H7 (cell line): ENCODE measurements at places on chromosomes 5 and 9. TPM values are rescaled to one million over a fixed set of nuclear protein-coding genes. Genes with fewer than 3 reads are reported as not detected.

- no peak for DNase-seq
Observed at GRCh38 chr5:144139586-144139985, 30.9 kb downstream of the YIPF5 start.

Gene LURAP1L
- 0.90 and 1.7 TPM in 2 replicates for total RNA-seq

DNA sequence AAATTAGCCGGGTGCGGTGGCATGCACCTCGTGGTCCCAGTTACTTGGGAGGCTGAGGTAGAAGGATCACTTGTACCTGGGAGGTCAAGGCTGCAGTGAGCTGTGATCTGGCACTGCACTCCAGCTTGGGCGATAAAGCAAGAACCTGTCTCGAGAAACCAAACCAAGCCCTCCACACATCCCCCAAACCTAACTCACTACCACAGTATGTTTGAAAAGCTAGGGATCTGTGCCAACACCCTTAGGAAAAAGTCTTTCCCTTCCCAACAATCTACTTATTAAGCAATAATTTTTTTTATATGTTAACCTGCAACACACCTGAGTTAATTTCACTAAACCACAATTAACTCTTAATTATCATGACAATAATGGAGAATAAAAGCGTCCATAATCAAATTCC, 2.2 kb downstream of the UBTD2 start:
- DNase-seq, result no peak

Gene PDZD2
- 2.1 and 3.6 TPM in 2 replicates for total RNA-seq

GRCh38 chr9:71001780-71002386, 119.5 kb downstream of the TRPM3 start:
- DNase-seq, result peak; percentile 26

Gene FREM1
- 0.85 and 4.8 TPM in 2 replicates for total RNA-seq

- peak; percentile 67 for DNase-seq
Observed at GRCh38 chr5:181051841-181052671, 12.0 kb downstream of the BTNL9 start.

GRCh38 chr9:109251080-109251775, 69.6 kb downstream of the EPB41L4B start:
- DNase-seq, result no peak

Gene SLC27A6
- total RNA-seq, result 0.78 and 0.83 TPM in 2 replicates

Gene SEC24A
- 19.7 and 27.2 TPM in 2 replicates for total RNA-seq

Gene GPX3
- 22.4 and 39.8 TPM in 2 replicates for total RNA-seq

Gene SLC34A3
- total RNA-seq, result 0.03 TPM in 1 of 2 replicates, not detected in the other

Gene PCDHB13
- total RNA-seq, result 0.03 TPM in 1 of 2 replicates, not detected in the other

Gene BDP1
- 10.7 and 19.4 TPM in 2 replicates for total RNA-seq

DNA sequence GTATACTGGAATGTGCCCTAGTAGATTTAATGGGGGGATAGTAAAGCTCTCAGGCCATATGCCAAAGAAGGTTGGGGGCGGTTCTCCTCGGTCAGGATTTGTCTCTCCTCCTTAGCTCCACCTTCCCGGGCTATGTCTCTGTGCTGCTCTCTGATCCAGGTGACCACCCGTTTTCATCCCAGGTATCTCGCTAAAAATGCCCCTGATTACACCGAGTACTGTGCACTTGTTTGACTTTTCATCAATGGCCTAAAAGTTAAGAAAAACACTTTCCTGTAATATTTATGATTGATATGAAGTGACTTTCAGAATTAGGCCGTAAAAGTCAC, 724 bp downstream of the NDUFS6 start:
- peak; percentile 83 for DNase-seq
